ENCODE measurements at places on chromosomes 2 and 18.
A peak's percentile ranks its signal among the peaks of the same experiment; 100 is the strongest.

DNA sequence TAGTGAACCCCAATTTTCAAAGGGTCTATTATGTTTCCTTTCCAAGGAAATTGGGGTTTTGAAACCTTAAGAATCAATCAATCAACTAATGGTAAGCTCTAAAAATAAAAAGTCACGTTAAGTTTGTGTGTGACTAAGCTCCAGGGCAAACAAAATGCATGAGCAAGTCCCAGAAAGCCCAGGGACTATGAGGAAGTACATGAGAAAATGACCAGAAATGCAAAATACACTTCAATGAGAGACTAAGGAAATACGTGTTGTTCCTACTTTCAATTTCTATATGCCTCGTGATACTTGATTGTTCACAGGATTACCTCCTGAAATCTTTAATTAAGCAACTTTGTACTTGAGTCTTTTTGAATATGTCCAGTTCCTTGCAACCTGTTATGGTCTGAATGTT, 684.4 kb upstream of the SYT4 start:
- no peak for DNase-seq

DNA sequence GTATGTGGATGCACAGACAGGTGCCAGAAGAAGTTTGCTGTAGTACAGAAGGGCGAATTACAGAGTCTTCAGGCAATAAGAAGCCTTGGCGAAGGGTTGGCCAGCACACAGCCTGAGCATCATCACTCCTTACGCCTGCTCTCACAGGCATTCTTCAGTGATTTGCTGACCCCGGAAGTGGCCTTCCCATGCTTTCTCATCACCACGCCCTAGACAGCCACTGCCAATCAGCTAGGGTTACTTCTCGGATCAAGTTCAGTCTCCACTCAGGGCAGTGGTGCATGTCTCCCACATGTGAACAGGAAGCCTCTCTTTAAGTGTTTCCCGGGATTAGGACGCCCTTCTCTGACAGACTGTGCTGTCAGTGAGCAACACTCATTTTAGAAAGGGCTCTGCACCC, 81.8 kb downstream of the C1QL2 start:
- no peak for DNase-seq

GRCh38 chr2:17035010-17035409, 369.4 kb upstream of the CYRIA start:
- DNase-seq = no peak

DNA sequence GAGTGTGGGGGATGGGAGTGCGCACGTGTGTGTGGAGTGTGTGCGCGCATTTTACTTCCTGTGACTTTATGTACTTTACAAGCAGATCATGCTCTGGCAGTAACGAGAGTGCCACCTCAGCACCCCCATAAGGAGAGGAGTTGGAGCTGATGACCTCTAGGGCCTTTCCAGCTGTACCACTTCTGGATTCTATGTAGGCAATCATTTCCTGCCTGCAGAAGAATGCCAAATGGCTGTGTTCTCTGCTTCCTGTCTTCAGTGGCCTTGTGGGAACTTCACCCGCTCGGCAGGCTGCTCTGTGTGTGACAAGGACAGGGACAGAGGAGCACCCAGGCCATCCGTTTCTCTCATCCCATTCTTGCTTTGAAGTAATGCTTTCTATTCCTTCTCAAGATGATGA, 22.8 kb upstream of the ZNF385B start:
- no peak for DNase-seq

GRCh38 chr2:212030709-212031108, 507.9 kb downstream of the ERBB4 start:
- DNase-seq = no peak

- no peak for DNase-seq
Measured at GRCh38 chr2:215811003-215811402, 202.3 kb downstream of the MREG start.

DNA sequence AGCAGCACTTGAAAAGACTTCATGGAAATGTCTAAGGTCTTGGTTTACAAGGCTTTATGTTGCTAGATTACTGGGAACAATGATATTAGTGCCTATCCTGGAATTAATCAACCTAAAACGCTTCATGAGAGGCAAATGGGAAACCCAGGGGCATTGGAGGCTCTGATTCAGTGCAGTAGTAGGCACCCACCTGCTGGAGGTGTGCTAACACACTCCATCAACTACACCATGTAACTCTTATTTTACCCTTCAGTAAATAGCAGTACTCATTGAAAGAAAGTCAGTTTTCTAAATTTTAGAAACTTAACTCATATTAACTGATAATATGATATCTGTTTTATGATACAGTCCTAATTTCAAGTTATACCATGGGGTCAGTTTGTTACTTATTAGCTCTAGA, 17.4 kb upstream of the HNRNPA3 start:
- no peak for DNase-seq

DNA sequence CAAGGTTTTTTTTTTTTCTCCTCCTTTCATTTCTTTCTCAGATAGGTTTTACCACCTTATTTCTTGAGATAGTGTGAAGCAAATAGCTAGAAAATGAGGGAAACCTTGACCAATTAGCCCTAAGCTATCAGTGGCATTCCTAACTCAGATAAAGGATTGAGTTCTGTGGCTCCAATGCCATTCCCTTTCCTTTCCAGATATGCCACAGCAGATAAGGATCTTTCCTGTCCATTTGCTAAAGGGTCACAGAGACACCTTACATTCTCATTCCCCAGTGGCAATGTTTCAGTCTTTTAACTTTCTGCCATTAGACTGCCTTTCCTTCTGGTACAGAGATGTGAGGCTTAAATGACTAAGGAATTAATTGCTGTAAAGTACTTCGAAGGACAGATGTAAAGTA, 81.7 kb downstream of the MGAT5 start:
- DNase-seq = no peak

- DNase-seq = no peak
Measured at GRCh38 chr2:188675391-188676009, 298.7 kb upstream of the COL3A1 start.

GRCh38 chr2:127348426-127349000, 39.3 kb downstream of the MAP3K2 start:
- no peak for DNase-seq

DNA sequence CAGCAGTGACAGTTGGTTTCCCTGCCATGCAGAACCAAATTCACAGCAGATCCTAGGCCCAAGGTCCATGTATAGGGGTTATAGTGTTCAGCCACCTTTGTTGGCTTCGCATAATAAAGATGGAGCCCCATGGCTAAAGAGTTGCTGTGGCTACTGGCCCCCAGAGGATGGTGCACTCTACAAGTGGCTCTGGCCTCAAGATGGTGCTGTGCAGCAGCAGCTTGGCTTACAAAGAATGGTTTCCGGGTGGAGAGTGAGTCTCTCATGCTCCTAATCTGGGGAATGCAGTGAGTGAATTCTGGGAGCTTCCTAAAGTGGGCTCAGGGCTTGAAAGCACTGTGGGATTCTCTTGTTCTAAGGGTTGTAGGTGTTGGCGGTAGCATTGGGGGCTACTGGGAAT, 1199.7 kb downstream of the CNTNAP5 start:
- no peak for DNase-seq

- no peak for DNase-seq
Measured at GRCh38 chr2:30984148-30984547, 154.1 kb downstream of the GALNT14 start.

GRCh38 chr18:39380186-39380725, 1814.7 kb upstream of the CELF4 start:
- DNase-seq = no peak

DNA sequence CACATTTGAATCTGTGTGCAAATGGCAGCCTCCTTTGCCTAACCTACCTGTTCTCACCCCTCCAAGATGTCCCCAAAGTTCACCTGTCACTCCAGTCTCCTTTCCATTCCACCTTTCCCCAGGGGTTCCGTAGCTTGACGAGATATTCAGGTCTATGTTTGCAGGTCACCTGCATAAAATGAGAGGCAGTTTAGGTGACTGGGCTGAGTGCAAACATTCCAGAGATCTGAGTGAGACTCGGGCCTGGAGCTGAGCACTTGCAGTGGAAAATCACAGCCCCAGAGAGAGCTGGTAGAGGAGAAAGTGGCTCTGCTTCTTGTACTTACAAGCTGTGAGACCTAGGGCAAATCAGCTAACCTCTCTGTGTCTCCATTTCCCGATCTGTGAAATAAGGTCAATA, 20.1 kb downstream of the CAPN14 start:
- no peak for DNase-seq

GRCh38 chr2:127231130-127231865, 11.2 kb upstream of the CYP27C1 start:
- DNase-seq = no peak

- DNase-seq = no peak
Measured at GRCh38 chr2:26757873-26758789, 6.0 kb upstream of the SLC35F6 start.

DNA sequence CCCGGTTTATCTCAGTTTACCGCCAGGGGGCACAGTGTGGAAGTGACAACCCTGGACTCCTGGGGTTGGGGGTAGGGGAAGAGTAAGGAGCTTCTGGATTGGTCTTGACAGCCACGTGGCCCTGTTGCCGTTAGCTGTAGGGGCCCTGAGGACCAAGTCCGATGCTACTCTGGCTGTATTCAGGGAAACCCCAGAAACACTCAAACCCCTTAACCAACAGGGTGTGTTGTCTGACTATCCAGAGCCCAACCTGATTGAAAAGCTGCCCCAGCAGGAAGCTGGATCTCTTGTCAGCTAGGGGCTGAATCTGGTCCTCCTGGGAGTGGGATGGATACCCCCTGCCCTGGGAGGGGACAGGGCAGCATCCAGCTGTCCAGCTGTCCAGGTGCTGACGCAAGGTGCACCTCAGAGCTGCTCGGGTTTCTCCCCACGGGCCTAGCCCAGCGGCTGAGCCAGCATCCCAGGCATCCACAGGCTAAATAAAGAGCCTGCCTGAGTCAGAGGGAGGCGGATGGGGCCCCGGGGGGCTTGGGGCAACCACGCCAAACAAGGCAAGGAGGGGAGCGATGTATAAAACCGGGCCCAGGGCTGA, 3.1 kb upstream of the GMPPA start:
- peak; percentile 83 for DNase-seq

GRCh38 chr2:128069769-128070168, 21.2 kb upstream of the UGGT1 start:
- DNase-seq = no peak

DNA sequence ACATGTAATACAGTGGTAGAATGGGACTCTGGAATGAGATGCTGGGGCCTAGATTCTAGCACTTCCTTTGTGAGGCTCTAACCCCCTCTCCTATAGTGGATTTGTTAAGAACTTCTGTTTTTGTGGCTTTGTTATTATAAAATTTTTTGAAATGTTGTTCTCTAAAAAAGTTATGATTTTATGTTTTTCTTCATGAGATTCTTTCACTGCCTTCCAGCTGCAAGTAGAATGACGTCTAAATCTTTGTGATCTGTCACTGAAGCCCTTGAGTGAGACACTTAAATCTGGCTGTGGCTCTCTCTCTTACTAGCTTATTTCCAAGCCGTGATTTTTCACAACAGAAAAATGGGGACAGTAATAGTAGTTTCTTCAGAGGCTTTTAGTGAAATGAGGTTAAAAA, 1.6 kb downstream of the CASP8 start:
- no peak for DNase-seq

- no peak for DNase-seq
Measured at GRCh38 chr2:23925702-23926289, 1.1 kb downstream of the ATAD2B start.

- DNase-seq = no peak
Measured at GRCh38 chr2:143954186-143954585, 565.7 kb downstream of the ZEB2 start.

DNA sequence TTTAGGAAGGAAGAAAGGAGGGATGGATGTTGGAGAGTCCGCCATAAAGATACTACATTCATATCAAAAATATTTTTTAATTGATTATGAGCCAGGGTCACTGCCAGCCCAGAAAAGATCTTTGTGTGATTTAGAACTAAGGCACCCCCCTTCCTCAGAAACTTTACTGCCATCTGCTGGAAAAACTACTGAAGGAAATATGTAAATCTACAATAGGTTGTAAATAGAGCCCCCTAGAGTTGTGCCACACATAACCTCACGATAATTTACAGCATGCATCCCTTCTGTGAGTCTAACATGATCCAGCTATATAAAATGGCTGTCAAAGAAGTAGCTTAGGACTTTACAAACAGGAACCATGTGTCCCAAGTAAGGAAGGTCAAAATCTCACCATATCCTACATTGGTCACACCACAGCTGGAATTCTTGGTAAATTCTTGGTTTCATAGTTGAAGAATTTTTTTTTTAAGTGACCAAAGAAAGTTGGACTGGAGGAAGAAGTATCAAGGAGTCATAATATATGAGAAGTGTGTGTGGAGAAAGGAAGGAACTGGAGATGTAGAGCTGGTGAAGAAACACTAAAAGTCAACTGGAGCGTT, 152.5 kb downstream of the CYP26B1 start:
- DNase-seq = peak; percentile 78

DNA sequence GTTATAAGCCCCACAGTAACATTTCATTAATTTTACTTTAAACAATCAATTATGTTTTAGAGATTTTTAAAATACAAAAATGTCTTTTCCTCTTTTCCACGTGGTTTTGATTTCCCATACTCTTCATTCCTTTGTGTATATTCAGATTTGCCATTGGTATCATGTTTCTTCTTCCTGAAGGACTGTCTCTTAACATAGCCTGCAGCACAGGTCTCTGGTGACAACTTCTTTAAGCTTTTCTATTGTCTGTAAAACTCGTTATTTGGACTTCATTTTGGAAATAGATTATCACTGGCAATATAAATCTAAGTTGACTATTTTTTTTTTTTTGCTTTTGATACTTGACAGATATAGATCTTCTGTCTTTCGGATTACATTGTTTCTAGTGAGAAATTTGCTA, 115.2 kb upstream of the KLHL29 start:
- DNase-seq = no peak

- DNase-seq = no peak
Measured at GRCh38 chr2:202339071-202339870, 36.9 kb upstream of the BMPR2 start.

- DNase-seq = peak; percentile 54
Measured at GRCh38 chr2:1750933-1751766, 6.8 kb upstream of the PXDN start.

- DNase-seq = no peak
Measured at GRCh38 chr18:13587937-13588336, 138.4 kb downstream of the FAM210A start.

- DNase-seq = no peak
Measured at GRCh38 chr2:187775196-187775595, 221.0 kb upstream of the TFPI start.
